DMS53 (cell line): ENCODE measurements at places on chromosomes 16 and 17.

- no peak for DNase-seq
These were observed 43.8 kb downstream of the PIMREG start for GRCh38 chr17:6488008-6488539.

DNA sequence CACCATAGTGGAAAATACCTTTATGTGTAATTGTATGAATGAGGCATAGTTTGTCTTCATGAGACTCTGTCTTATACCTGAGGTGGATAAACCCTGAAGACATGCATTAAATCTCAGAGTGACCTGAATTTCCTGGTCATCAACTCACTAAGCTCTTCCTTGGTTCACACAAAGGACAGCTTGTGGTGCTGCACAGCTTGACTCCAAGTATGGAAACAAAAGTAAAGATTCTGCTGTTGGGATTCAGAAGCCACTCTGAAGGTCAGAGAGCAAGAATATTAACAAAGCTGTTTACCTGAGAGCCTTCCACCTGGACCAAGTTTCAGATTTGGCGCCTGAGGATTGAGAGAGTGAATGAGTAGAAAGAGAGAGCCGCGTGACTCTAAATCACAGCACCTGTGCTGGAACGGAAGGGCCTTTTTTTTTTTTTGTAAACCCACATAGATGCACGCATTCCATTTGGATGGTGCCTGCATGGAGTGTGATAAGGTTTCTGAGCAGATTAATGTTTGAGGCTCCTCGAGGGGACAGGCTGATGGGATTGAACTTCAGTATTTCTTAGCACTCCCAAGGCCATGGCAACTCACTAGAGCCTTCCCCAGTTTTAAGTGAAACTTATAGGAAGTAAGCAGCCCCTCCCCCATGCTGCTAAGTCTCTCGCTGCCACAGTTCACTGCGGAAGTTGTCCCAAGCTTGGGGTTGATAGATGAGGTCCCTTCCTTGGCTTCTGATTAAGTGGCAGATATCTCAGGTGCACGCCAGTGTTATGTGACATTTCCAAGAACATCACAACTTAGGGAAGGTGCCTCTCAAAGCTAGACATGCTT, 28.7 kb downstream of the CALB2 start:
- DNase-seq: no peak

DNA sequence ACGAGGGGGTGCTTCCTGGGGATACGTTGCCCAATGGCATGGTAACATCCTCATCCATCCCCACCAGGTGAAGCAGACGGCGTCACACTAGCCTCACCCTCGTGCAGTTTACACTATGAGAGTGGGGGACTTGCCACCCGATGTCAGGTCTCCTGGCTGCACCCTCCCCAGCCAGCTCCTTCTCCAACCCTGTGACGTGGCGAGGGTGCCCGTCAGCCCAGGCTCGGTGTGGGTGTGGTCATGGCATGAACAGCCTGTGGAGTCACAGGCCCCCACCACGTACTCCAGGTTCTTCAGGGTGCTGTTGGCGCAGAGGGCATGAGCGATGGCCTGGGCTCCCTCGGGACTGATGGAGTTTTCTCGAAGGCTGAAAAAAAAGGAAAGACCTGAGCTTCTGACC, 28.3 kb downstream of the NLRC3 start:
- DNase-seq: no peak

- DNase-seq: peak; percentile 61
These were observed 534 bp downstream of the GPATCH8 start for GRCh38 chr17:44502598-44503146.

DNA sequence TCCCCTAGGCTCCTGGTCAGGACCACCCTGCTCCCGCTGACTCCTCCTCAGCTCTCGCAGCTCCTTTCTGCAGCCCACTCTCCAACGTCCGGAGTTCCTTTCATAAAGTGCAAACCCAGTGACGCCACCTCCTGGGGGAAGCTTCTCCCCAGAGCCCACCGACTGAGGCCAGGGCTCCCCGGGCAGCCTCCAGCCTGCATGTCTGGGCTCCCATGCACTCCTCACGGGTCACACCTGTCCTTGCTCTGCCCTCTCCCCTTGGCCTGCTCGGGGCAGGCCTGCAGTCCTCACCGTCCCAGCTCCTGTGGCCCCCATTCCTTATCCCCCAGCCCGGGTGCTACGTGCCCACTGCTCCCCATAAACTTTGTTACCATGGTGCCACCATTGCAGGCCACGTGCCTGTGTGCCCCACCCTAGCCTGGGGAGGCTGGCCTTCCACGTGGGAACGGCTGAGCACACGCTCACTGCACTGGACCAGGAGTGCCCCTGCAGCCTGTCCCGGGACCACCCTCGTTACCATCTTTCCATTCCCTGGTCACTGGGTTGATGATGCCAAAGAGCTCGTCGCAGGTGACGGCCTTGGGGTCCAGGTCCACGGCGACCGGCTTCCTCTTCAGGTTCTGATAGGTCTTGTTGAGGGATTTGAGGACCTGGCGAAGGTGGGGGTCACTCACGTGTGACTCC, 84.9 kb downstream of the DNAH17 start:
- DNase-seq: no peak

- no peak for DNase-seq
These were observed 55.7 kb upstream of the CNEP1R1 start for GRCh38 chr16:49969091-49970030.

- DNase-seq: no peak
These were observed 748 bp upstream of the CMTM3 start for GRCh38 chr16:66603537-66604375.

DNA sequence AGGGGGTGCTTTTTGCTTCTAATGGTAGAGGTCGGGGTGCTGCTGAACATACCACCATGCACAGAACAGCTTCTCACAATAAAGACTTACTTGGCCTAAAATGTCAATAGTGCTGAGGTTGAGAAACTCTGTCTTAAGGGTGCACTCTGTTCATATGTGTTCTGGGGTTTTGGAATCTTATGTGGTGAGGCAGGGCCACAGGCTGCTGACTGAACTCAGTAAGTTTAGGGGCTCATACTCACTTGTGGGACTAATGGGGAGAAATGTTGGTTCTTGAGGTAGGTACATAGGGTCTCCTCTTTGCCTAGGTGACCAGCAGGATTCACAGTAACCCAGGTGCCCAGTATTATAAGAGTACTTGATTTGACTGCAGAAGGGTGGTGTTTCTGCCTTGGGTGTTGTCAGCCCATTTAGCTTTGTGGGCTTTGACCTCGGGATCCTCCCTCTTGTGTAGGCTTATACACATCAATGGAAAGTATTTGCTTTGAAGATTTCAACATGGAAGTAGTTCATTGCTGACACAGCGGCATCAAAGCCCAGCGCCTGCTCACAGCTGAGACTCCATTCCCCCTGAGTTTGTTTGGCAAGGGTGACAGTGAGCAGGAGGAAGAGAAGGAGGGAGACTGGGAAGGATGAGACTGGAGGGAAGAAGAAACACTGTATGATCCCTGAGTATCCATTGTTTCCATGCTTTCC, 17.2 kb downstream of the SLC7A6 start:
- DNase-seq: no peak

- DNase-seq: no peak
These were observed 120.8 kb downstream of the MSI2 start for GRCh38 chr17:57377094-57377493.

- no peak for DNase-seq
These were observed 832.3 kb upstream of the GOT2 start for GRCh38 chr16:59566446-59566845.

DNA sequence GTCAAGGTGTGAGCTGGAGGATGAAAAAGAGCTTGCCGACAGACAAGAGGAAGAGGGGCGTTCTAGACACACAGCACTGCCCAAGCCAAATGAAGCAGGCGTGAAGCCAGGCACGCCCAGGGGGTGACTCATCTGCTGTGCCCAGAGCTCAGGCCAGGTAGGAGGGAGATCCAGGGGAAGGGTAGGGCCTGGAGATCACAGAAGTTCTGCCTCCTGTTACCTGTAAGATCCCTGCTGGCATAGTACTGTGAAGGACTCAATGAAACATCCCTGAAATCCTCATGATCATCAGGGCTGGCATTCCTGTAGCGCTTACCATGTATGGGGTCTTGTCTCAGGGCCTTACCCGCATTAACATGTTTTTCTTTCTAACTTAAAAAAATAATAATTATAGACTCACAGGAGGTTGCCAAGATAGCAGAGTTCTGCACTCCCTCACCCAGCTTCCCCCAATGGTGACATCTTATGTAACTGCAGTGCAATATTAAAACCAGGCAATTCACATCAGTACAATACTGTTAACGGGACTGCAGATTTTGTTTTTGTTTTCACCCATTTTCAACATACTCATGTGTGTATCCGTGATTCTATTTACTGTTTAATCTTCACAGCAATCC, 158.6 kb downstream of the XYLT1 start:
- peak; percentile 50 for DNase-seq

DNA sequence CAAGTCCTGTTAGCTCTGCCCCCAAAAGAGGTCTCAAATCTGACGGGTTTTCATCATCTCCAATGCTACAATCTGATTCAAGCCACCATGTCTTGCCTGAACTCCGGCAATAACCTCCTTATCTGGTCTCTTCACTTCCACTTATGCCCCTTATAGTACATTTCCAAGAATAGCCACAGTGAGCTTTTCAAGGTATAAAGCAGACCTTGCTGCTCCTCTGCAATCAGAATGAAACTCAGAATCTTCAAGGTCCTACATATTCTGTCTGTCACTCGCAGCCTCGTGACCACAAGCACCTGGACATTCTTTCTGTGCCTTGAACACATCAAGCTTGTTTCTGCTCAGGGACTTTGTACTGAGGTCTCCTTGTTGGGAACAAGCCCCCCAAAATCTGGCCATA, 84.7 kb downstream of the YPEL2 start:
- DNase-seq: no peak

GRCh38 chr17:81132770-81133723, 32.3 kb upstream of the PVALEF start:
- no peak for DNase-seq

DNA sequence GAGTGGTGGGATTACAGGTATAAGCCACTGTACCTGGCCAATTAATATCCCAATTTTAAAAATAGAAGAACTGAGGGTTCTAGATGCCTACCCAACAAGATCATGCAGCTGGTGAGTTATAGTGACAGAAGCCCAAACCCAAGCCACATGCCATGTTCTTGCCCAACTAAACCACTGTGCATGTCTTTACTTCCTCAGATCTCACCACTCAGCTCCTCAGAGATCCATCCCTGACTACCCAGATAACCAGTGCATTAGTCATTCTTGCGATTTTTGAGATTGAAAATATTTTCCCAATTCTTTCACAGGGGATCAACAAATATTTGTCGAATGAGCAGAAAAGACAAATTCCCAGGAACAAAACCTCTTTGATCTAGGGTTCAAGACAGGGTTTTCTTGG, 303.1 kb downstream of the CBLN1 start:
- DNase-seq: no peak

GRCh38 chr16:71360378-71360777, 1.9 kb downstream of the CALB2 start:
- peak; percentile 27 for DNase-seq

DNA sequence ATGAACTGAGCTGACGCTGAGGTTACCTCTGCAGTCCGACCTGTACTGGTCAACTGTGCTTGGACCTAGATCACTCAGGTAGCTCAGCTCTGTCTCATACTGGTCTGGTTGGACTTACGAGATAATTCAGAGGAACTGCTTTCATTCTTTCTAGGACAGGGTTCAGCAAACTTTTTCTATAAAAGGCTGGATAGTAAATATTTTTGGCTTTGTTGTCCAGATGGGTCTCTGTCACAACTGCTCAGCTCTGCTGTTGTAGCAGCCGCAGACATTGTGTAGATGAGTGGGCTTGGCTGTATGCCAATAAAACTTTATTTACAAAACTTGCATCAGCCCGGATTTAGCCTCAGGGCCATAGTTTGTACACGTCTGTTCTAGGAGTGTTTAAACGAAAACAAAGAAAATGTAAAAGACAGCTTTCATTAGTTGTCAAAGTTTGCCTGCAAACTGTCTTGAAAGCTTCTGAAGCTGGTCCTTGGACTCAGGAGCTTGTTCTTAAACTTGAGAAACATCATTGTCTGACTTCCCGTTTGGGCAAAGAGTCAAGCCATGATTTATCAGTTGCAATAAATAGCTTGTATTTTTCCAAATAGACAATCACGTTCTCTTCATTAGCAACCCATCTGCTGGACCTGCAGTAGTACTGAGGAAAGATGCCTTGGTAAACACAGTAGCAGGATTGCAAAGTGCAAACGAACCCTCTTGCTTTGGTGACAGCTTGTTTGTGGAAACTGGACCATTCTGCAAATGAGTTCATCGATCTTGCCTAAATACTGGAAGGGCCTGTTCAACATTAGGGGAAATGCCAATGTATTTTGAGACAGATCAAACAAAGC, 253.4 kb downstream of the SNX29 start:
- no peak for DNase-seq

DNA sequence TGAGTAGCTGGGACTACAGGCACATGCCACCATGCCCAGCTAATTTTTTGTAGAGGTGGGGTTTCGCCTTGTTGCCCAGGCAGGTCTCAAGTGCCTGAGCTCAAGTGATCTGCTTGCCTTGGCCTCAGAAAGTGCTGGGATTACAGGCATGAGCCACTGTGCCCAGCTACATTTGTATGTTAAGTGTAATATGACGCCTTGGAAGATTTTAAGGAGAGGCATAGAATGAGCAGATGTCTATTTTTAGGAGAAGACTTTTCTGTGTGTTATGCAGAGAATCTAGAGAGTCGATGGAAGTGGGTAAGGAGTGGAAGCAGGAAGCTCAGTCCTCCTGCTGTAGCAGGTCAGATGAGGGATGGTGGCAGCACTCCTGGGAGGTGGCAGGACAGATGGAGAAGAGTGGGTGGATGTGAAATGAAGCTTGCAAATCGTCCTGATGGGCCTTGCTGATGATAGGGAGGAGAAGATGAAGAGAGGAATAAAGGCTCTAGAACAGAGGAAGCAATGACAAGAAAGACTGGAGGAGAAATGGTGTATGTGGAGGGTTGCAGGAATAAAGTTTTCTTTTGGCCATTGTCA, 125.3 kb downstream of the SHISA6 start:
- DNase-seq: no peak

DNA sequence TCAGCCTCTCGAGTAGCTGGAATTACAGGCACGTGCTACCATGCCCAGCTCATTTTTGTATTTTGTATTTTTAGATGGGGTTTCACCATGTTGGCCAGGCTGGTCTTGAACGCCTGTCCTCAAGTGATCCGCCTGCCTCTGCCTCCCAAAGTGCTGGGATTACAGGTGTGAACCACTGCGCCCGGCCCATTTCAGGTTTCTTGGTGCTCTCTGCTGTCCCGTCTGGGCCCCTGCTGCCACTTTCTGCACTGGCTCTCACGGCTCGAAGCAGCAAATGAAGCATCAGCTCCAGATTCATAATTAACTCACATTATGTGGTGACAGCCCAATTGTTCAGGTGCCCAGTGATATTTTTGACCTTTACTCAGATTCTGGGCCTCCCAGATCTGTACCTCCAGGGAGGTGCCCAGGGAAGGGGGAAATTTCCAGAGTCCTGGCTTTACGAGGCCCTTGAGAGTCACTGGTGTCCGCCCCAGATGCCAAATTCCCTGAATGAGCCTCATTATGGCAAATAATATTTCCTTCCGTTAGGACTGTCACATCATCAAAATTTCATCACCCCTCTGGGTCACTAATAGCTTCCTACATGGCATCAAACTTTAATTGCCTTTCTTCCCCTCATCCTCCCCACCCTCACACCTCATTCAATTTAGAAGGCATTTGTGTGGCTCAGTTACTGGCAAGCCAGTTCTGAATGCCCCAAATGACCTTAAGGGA, 9.0 kb downstream of the SDK2 start:
- DNase-seq: no peak
